ENCODE measurements at places on chromosomes 13 and 19.

GRCh38 chr19:50420808-50421207, 2.1 kb downstream of the SPIB start:
- DNase-seq = no peak

DNA sequence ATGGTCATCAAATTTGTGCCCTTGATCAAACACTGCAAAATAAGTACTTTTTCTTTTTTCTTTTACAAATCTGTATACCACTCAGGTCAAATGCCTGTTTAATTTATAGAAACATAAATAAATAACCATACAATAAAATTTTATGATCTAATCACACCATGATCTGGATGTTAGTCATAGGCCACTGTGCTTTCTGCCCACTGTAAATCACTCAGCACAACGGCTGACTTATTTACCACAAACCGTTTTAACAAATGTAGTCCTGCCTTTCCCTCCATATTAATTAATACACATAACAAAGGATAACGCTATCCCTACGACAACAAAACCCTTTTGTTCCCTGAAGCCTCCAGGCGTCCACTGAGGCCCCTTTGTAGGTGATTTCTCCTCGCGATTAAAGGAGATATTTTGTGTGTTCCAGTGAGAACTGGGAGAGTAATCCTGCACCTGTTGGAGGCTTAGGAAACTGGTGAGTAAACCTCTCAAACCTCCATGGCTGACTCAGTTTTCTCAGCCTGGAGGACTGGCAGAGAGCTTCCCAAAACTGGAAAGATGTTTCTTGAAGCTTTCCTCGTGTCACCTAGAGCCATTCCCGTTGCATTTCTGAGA, 477.1 kb upstream of the SGCG start:
- DNase-seq = no peak

DNA sequence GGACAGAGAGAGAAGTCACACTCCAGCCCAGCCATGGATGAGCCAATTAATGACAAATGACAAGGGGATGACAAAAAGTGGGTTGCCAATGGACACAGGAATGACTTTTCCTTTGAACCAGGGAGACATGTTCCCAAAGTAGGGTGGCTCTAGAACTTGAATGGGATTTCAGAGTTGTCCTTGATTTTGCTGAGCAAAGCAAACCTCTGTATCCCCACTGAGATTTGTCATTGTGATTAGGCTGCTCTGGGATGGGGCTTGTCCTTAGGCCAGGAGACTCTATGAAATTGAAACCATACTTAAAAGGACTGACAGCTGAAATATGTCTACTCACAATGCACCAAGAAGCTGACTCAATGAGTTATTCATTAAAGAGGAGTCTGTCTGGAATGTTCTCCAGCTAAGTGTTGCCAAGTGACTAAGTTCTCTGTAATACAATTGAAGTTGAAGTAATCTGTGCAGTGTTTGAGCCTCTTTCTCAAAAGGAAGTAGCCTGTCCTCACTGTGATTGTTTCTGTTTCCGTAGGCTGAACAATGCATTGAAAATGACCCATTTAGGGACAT, 69.0 kb upstream of the PCDH9 start:
- no peak for DNase-seq

- DNase-seq = no peak
These were observed 2.0 kb downstream of the PTH2 start for GRCh38 chr19:49421039-49421877.

DNA sequence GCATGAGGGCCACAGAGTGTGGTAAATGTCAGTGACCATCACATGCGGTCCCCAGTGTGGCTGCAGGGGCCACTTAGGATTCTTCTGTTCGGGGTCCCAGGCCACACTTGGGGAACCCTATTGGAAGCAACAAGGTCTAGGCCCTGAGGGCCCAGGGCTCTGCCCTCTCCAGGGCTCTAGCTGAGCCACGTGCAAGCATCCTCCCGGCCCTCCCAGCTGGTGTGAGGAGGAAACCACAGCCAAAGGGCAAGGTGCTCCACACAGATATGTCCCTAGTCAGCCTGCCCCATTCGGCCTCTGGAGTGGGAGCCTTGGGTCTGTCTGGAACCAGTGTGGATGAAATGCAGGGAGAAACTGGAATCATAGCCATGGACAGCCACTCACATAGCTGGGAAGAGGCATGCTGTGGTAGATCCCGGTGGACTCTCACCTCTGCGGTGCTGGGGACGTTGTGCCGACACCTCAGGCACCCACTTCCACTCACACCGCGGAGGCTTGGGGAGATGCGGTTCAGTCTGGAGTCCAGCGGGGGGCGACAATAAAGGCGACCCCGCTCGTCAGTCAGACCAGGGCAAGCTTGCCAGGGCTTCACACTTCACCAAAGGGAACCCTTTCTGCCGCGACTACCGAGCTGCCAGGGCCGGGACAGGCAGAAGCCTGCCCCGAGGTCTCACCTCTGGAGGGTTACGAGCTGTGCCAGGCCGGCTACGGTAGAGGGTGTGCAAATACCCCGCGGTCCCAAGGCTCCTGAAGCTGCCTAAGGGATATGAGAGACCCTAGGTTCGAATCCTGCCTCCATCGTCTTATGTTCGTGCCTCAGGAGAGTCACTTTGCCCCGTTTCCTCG, 4.3 kb upstream of the ZNF497 start:
- DNase-seq = no peak

DNA sequence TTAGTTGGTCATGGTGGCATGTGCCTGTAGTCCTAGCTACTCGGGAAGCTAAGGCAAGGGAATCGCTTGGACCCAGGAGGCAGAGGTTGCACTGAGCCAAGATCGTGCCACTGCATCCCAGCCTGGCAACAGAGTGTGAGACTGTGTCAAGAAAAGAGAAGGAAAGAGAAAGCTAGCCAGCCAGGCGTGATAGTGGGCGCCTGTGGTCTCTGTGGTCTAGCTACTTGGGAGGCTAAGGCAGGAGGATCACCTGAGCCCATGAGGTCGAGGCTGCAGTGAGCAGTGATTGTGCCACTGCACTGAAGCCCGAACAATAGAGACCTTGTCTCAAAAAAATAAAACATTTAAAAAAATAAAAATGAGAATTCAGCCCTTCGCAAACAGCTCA, 33.3 kb downstream of the TIMM13 start:
- no peak for DNase-seq

DNA sequence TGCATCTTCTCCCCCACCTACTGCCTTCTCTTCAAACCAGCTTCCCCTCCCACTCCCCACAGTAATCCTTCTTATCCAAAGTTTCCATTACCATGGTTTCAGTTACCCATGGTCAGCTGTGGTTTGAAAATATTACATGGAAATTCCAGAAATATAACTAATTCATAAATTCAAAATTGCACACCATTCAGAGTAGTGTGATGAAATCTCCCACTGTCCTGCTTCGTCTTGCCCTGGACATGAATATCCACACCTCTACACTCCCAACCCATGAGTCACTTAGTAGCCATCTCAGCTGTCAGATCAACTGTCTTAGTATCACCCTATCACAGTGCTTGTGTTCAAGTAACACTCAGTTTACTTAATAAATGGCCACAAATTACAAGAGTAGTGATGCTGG, 3.8 kb upstream of the KCTD12 start:
- DNase-seq = no peak
